ENCODE measurements at places on chromosomes 11 and 22.

DNA sequence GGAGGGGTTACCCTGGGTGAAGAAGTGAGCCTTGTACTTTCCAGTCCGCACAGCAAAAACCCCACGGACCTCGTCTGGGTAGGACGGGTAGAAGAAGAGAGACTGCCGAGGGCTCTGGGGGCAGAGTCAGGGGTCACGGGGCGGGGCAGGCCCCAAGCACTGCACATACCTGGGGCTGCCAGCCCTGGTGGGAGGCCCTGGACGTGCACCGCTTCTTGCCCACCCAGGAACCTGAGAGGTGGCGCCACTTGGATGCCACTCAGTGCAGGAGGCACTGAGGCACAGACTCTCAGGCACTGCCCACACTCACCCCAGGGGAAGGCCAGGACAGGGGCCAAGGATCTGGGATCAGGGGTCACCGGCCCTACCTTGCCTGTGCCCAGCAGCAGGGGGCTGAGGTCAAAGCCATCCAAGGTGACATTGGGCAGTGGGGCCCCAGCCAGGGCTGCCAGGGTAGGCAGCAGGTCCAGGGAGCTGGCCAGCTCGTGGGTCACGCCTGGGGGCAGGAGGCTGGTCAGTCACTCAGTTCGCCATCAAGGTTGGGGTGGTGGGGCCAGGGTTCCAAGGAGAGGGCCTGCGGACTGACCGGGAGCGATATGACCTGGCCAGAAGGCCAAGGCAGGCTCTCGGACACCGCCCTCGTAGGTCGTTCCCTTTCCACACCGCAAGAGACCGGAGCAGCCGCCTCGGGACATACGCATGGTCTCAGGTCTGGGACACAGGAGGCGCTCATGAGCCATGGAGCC lies 2.2 kb downstream of the ARSA start:
- no peak for DNase-seq

DNA sequence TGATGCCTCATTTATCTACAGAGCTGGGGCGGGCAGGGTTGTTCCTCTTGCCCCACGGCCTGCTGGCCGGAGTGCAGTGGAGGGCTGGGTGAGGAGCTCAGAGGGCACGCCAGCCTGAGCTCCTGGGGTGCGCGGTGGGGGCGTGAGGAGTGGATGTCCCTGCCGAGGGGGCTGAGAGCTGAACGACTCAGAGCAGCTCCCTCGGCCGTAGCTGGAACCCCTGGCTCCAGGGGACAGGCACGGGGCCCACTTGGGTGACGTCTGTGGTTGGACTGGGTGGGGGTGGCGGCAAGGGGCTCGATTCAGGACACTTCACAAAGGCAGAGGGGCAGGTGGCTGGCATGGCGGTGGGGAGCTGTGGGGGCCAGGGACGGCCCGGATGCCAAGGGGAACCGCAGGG lies 62.4 kb downstream of the TRMU start:
- DNase-seq = no peak

- no peak for DNase-seq
Observed at GRCh38 chr11:132343445-132344175, 973.2 kb downstream of the NTM start.

GRCh38 chr11:115630214-115630613 lies 126.0 kb upstream of the CADM1 start:
- no peak for DNase-seq

DNA sequence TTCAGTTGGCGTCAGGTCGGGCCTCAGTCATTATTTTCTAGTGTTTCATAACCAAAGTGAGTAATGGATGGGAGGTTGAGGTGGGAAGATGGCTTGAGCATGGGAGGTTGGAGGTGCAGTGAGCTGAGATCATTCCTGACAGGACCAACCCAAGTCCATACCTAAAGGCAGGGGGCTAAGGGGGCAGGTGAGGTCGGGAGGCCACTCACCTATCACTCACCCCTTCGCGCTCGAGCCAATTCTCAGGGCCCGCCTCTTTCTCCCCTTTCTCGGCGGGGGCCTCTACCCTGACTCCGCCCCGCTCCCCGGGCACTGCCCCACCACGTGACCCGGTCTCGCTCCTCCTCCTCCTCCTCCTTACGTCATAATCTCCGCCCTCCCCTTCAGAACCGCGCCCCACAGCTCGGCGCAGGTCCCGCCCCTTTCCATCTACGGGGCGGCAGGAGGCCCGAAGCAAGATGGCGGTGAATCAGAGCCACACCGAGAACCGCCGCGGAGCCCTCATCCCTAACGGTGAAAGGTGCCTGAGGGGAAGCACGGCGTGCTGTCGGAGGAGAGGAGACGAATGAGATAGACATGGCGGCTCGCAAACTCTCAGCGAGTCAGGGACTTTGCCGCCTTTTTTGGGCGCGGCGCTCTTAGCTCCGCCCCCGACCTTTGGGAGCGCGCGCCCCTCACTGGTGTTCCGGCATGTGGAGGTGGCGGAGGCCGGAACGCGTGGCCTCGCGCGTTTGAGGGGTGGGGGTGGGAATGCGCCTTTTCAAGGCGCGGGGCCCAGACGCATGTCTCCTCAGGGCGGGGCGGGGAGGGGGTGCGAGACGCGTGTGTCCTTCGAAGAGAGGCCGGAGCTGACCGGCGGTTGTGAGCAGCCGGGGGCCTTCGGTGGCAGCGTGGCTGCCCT lies at the start of gene WBP2NL:
TSS of gene WBP2NL (plus strand) at position 428 of the 901 bp plus-strand sequence. CDS start at position 459, 31 bp downstream.
- DNase-seq = peak; percentile 76

DNA sequence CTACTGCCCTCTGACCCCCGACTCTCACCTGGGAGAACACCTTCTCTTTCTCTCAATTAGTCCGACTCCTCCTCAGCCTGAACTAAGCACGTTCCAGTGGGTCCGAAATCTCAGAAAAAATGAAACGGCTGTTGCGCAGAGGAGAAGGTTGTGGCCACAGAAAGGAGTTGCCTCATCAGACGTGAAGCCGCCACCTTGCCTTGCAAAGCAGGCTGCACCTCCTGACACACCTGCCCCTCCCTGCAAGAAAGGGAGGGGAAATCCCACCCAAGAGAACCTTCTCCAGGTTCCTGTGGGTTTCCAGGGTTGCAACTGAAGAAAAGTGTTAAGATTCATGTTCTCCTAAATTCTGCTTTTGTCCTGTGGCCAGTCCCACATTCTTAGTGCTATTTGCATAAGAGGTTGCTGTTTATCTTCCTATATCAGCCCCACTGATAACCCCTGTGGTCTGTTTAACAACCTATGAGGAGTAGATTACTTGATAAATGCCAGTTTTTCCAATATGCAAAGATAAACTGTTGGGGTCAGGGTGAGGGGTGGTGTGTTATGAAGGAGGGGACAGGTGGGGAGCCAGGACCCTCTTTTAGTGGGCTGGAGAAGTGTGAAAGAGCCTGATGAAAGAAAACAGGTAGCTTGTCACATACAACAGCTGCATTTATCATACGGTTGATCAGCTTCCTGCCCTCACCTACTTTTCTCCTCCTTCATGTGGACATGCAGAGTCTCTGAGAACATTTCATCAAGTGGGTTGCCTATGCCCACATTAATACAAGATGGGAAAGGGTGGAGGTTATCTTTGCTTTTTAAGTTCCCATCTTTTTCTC lies 18.2 kb downstream of the ZBTB16 start:
- DNase-seq = no peak

- no peak for DNase-seq
Observed at GRCh38 chr11:79579063-79579462, 138.2 kb upstream of the TENM4 start.

- no peak for DNase-seq
Observed at GRCh38 chr11:3041699-3042441, 15.4 kb downstream of the CARS1 start.

DNA sequence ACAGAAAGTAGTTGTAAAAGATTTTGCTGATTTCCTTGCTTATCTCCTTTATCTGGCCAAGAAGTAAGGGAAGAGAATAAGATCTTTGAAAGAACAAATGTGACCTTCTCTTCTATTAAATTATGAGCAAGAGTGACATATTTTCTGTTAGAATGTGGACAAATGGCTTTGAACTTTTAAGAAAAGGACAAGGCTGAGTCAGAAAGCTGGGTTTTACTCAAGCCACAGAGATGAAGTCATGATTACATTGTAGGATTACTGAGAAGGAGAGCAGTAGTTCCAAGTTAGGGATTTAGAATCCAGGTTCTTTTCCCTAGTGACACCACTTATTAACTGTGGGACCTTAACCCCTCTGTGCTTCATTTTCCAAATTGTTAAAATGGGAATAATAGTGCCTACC lies 13.5 kb downstream of the CCDC90B start:
- DNase-seq = no peak

GRCh38 chr11:65553301-65554001 lies 4.7 kb downstream of the LTBP3 start:
- no peak for DNase-seq

- no peak for DNase-seq
Observed at GRCh38 chr22:27660306-27660705, 141.2 kb downstream of the MN1 start.

DNA sequence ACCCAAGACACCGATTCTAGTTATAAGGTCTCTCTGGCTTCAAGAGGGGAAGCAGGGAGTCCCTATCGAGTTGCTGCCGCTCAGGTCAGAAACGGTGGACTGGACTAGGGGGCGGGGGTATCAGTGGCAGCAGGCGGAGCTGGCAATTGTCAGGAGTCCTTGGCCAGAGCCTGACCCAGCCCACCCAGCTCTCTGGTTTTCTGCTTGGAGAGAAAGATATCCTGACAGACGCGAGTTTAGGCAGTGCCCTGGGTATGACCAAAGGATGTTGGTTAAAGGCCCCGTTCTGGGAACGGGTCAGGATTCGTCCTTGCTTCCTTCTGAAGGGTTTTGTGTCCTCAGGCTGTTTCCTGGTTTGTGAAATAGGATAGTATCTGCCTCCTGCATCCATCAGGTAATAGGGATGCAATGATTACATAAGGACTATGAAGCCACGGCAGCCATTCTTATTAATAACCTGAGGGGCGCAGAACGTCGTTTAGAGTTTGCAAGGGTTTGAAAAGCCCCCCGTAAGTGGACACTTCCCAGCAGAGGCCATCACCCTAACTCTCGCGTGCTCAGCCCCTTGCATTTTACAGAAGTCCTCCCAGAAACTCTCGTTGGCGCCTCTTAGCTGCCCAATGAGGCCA lies 700 bp upstream of the DEPDC5 start:
- no peak for DNase-seq

GRCh38 chr11:129434641-129435498 lies 59.2 kb downstream of the BARX2 start:
- no peak for DNase-seq

DNA sequence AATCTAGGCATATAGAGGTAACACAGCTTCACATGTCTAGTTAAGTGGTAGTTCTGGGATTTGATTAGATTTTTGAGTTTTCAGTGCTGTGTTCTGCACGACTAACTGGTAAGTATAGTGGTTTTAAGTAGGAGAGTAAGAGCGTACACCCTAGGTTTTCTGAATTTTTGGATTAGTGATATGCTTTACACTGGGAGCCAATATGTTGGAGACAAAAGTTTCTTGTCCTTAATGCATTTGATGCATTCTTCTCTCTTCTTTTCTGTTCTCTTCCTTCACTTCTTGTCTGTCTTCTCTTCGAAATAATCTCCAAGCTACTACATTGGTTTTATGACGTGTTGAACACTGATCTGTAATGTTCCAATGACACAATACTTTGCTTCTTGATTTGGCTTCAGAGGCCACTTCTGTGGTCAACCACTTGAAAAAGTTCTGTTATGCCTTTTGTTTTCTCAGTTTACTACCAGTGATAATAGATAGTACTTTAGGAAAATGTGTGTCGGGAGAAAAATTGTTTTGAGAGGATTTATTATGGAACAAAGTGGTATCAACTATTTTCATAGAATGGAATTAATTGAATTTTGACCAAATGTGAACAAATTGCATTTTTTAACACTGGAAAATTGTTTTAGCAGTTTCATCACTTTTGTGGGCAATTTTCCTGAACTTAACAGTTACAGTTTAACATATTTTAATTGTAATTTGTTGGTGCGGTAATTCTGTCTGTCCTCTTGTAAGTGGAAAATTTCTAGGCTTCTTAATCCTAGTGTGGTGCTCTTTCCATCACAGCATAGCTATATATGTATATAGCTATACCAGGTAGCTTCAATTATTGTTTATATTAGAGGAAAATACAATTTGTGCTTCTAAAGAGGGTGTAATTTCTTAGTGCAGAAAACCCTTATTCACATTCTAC lies 2.6 kb downstream of the PDE3B start:
- DNase-seq = no peak
